Mucosa of gallbladder (tissue), 1 donor: ENCODE measurements at places on chromosomes 2 and 18. TPM values are rescaled to one million over a fixed set of nuclear protein-coding genes. Genes with fewer than 3 reads are reported as not detected.

DNA sequence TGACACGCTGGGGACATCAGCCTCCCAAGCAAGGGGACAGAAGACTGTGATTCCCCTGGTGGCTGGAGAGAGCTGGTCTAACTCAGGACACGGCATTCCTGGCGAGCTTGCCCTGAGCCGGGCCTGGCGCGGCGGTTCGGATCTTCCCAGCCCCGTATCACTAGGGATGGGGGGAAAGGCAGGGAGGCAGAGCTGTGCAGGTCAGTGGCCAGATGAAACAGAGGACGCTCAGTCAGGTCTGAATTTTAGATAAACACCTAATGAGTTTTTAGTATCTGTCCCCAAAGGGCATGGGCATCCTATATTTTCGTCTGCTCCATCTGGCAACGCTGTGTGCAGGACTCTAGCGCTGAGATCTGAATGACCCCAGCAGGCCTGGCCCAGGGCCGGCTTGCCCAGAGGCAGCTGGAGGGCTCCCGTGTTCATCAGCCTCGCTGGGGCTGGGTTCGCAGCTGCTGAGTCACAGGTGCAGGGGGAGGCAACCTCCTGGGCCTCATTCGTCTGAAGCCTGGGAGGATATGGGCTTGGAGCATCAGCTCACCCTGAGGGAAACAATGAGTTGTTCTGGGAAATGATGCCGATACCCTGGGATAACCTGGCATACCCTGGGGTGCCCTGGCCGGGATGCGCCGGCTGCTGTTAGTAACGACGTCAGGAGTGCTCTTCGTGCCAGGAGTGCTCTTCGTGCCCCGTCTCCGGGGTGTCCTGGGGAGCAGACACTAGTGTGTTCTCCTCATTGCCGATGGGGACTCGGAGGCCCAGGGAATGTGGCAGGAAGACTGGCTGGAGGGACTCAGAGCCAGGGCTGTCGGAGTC lies 48.1 kb upstream of the HPCAL1 start:
- DNase-seq: no peak

DNA sequence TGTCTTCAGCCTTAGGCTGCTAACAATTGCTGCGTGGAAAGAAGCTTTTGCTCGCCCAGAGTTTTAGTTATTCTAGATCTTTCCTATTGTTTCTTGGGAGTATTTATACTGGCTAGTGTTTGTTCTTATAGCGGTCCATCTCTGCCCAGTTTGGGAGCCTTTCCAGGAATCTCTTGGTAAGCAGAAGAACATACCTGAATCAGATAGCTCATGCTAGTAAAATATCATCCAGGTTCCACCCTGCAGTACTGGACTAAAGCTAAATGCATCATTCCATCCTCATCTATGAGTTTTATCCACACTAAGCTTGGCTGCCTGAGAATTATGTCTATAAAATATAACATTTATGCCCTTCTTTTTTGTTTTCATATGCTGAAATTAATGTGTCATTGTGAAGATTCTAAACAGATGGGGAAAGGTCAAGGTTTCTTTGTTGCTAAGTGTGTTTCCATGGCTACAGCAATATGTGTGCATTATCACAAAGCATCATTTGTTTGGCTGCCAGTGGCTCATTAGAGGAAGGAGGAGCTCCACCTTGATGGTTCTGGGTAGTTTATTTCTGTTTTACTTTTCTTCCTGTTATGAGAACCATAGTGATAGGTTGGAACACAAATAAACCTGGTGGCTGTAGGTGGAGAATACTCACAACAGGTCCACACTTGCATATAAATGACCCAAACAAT lies 182.8 kb downstream of the PIK3C3 start:
- no peak for DNase-seq

DNA sequence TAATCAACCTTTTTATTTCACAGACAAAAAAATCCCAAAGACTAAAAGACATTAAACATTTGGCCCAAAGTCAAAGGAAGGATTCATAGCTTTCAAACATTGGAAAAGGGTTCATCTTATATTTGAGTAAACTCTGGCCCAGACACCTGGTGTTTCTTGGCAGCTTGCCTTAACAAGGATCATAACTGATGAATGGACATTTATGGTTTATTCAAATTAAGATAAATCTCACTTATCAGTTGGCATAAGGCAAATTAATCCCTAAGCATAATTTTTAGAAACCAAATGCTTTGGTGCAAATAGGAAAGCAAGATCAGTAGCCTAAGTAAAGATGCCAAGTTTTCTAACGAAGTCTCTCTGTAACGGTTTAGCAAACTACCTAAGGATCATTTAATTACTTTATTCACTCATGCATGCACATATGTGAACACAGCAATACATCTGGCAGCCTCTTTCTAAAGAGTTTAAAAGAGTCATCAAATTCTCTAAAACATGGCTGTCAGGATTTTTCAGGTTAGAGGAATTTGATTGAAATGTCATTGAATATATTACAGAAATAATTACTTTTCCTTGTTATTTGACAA lies 323.4 kb upstream of the RBMS1 start:
- no peak for DNase-seq

GRCh38 chr2:71298914-71299313 lies 32.7 kb upstream of the ZNF638 start:
- DNase-seq: no peak

DNA sequence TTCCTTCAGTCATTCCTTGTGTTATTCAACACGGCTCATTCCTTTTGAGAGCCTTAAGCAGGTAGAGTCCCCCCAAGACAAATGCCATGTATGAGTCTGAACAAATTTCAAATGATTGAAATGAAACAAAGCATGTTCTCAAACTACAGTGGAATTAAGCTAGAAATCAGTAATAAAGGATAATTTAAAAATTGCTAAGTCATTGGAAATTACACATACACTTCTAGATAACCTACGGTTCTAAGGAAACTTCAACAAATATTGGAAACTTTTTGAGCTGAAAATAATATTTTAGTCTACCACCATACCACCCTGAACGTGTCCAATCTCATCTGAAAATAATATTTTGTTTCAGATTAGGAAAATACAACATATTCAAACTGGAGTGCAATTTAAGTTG lies 71.8 kb upstream of the UGP2 start:
- DNase-seq: no peak

GRCh38 chr2:23497536-23497935 lies 112.6 kb downstream of the KLHL29 start:
- DNase-seq: no peak

DNA sequence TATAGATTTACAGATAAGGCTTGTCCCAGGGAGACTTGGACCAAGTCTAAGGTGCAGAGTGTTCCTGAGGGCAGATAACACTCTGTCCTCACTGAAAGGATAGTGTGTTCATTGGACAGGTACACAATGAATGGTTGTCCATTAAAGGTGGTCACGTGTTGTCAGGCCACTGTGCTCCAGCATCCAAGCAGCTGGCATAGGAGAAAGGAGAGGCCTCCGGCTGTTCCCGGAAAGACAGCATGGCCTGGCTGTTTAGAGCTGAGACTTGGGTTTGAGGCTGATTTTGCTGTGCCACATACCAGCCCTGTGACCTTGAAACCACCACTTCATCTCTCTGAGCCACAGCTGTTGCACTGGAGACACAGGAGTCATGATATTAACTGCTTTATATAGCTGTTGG lies 19.6 kb upstream of the SULT1C3 start:
- peak; percentile 84 for DNase-seq

DNA sequence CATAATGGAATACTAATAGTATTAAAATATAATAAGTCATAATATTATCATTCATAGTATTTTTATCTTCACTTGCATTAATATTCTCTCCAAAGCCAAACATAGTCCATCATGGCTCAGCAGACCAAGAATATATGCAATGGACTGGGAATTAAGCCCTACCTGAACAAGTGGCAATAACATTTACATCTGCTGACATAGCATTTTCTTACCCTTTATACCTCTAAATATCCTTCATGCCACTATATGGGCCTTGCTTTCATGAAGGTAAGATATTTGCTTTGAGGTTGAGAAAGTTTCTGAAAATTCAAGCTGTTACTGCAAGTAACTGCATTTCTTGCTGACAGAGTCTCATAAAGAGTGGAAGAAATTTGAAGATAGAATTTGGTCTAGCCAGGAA lies 847.4 kb upstream of the GCFC2 start:
- no peak for DNase-seq

DNA sequence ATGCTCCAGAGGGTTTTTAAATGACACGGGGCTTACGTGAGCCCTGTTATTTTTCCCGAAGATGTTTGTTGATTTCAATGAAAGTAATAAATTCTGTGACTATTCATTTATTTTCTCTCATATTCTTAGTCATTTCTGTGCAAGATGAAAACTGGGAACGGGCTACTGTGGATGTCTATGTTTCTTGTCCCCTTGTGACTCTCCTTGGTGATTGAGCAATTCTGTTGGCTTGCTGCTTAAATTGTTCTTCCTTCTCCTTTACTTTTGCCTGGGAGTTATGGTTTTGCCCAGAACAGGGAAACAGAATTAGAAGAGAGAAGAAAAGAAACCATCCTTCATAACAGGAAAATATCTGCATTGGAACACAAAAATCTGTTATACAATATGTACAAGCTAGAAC lies 508.2 kb upstream of the DSEL start:
- DNase-seq: no peak

GRCh38 chr2:114005110-114005783 lies 115.4 kb downstream of the ACTR3 start:
- no peak for DNase-seq

DNA sequence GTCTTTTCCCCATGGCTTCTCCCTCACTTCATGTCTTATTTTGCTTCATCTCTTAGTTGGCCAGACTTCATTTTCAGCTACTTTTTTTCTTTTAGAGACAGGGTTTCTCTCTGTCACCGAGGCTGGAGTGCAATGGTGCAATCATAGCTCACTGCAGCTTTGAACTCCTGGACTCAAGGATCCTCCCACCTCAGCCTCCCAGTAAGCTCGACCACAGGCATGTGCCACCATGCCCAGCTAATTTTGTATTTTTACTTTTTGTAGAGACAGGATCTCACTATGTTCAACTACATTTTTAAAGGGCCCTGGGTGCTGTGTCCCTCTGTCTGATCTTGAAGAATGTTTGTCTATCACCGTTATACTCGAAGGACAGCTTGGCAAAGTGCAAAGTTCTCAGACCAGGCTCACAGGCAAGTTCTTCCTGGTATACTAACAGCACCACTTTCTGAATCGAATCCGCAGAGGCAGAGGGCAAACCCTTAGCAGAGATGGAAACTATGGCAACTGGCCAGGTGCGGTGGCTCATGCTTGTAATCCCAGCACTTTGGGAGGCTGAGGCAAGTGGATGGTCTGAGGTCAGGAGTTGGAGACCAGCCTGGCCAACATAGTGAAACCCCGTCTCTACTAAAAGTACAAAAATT lies 60.9 kb downstream of the SOWAHC start:
- DNase-seq: peak; percentile 69

GRCh38 chr2:68709421-68709911 lies 25.1 kb upstream of the ARHGAP25 start:
- no peak for DNase-seq

DNA sequence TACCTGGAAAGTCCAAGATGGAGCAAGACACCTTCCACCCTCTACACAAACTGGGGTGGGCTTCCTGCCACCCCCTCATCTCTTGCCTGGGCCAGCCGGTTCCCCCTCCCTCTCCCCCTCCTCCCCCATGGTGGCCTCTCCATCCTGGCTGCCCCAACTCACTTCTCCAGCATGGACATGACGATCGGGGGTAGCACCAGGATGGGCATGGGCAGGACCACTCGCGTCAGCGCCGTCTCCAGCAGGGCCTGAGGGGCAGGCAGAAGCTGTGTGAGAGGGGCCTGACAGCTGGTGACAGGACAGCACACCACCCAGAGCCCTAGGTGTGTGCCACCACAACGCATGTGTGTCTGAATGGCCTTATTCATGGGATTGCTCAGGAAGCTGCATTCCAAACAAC lies 51.0 kb downstream of the EMX1 start:
- no peak for DNase-seq

GRCh38 chr2:191710411-191710900 lies 32.5 kb downstream of the NABP1 start:
- DNase-seq: no peak

GRCh38 chr2:8116661-8117060 lies 565.2 kb upstream of the ID2 start:
- no peak for DNase-seq

DNA sequence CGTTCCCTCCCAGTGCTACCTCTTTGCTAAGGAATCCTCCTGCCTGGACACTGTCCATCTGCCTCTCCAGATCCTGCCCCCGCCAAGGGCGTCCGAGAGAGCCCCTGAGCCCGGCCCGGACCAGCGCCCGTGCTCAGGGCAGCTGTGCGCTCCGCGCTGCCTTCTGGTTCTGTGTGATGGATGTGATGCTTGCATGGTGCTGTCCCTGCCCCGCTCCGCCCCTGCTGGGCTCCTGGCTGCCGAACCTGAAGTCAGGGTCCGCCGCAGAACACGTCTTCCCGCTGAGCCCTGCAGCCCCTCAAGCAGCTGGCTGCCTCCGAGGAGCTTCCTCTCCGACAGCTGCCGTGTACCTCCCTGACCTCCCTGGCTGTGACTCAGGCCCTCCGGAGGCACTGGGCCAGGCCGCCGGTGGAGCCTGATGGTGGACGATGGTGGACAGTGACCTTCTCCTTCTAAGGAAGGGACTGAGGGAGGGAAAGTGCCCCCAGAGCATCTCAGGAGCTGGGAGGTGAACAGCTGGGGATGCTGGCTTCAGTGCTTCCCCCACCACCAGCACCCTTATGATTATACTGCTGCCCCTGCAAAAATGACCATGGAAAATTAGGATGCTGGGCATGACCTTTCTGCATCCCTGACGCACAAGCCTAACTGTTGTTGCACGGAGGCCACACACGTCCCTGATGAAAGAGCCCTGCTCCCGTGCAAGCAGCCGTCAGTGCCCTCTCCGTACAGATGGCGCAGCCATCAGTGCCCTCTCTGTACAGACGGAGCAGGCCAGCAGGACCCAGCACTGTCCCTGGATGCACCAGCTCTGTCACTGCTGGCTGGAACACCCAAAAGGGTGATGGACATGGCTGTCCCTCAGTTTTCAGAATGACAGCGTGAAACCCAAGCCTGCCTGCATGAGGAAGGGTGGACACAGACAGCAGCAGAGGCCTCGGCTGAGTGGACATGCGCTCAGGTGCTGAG lies 99.3 kb downstream of the TPO start:
- no peak for DNase-seq

The CRYGC gene
- not detected for total RNA-seq

The SCYGR7 gene
- not detected for total RNA-seq

The GPBAR1 gene
- total RNA-seq: 49.3 TPM

The AQP12B gene
- total RNA-seq: not detected

The PLGLB2 gene
- 1.6 TPM for total RNA-seq
